Kidney epithelial cell (primary cell): ENCODE measurements at places on chromosomes 4 and X.

DNA sequence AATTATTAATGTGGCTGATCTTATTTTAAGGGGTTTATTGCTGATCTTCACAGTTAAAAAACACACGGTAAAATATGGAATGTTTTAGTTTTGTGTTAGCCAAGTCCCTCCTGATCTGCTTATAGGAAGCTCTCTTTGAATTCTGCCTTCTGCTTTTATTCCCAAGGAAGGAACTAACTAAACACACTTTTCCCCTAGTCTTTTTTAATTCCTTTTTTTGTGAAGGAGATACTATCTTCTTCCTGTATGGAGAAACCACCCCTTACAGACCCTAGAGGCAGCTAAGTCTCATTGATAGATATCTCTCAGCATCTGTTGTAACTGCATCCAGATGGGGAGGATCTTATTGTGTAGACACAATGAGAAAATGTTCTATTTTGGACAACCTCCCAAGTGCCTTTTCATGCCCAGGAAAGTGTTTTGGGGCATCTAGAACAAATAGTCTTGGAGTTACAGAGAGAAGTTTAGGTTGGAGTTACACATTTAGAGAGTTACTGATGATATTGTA is 64.4 kb downstream of the AFF1 start:
- DNase-seq, result no peak

- DNase-seq, result no peak
Measured at GRCh38 chrX:115018040-115018647, 728 bp upstream of the IL13RA2 start.

DNA sequence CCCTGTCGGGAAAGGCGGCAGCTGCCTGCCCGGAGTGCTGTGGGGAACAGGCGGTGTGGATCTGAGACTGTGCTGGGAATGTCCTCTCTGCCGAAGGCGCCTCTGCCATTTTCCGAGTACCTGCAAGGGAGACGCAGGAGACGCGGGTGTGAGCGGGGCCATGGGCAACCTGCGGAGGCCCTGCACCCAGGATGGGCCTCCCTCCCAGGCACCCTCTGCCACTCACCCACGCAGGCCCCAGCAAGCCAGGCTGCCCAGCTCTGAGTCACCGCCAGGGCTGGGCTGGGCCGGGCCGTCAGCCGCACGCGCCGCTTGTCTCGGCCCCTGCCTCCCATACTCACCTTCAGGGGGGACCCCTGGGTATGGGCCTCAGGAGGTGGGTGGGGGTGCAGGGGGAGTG is 3.5 kb upstream of the FGFR3 start:
- no peak for DNase-seq

DNA sequence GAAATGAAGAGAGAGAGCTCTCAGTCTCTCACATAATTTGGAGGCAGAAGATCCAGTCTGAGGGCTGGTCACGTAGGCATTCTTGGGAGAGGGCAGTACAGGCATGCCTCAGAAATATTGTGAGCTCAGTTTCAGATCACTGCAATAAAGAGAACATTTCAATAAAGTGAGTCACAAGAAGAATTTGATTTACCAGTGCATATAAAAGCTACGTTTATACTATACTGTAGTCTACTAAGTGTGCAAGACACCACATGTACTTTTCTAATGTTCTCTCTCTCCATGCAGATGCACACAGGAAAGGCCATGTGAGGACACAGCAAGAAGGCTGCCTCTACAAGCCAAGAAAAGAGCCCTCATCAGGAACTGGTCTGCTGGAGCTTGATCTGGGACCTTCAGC is 583.5 kb upstream of the FAT1 start:
- DNase-seq, result no peak

GRCh38 chrX:18964026-18964425 is 19.9 kb downstream of the PHKA2 start:
- DNase-seq, result no peak

DNA sequence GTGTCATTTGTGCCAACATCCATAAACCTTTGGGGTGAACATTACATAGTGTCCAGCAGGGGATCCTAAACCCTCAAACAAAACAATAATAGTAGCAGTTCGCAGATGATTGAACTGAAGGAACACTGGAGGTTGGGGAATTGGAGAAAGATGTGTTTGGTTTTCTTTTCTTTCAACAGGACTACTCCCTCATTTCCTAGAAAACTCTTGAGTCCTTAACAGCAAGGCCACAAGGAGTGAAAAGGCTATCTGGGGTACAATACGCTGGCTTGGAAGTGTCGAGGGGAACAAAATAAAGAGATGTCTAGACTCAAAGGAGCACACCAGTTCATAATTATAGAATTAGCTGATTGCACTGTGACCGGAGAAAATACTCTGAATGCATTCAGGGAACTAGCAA is 72.1 kb downstream of the IDS start:
- DNase-seq, result no peak

DNA sequence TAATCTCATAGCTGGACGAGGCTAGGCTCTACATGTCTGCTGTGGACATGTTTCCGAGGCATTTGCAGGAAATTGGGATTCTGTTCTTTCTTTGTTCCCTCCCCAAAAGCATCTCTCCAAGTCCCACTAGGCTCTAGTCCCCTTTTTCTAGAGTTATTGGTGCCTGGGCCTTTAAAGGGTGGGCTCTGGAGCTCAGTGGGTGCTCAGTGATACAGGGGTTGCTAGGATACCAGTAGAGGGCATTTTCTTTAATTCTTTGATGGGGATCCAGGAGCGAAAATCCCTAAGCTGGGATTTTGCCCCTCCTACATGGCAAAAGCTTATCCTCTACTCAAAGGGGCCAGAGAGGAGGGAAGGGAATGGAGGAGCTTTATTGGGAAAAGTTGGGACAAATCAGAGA is 34.2 kb downstream of the ARHGEF9 start:
- DNase-seq, result no peak

DNA sequence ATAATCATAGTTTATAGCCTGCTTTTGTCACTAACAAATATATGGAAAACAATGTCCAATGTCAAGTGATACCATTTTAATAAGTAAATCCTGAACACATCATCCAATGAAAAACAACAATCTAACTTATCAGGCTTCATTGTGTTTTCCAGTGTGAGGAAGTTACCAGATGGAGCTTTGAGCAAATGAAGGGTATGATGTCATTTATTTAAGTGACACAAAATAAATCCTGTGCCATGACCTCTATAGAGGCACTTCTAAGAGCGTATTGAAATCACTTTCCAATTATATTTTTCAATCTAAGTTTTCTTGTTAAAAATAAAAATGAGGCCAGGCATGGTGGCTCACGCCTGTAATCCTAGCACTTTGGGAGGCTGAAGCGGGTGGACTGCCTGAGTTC is 48.2 kb upstream of the NMU start:
- DNase-seq, result no peak

DNA sequence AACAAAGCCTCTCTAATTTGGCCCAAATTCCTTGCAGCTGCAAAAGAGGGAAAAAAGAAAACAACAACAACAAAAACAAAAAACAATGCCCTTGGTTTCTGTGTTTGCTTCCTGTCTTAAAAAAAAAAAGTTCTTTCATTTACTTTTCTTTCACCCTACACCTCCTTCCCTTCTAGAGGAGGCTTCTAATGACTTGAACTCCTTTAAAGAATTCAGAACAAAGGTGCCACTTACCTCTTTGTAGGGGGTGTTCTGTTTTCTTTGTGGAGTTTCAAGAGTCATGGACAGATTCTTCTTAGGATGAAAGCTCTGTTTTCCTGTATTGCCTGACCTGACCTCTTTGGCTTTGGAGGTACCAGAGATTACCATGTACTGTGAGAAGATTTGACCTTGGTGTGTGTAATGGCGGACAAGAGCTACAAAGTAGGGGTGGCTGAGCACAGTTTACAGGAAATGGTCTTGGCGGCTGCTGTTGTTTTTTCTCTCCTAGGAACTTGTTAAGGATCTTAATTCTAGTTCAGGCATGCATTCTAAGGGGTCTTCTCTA is 72.4 kb upstream of the S100G start:
- DNase-seq, result no peak

GRCh38 chrX:23673108-23673507 is 5.8 kb downstream of the PRDX4 start:
- no peak for DNase-seq

GRCh38 chr4:153603258-153603657 is 80.8 kb upstream of the TLR2 start:
- DNase-seq, result no peak

GRCh38 chrX:27671234-27671633 is 81.1 kb downstream of the DCAF8L2 start:
- no peak for DNase-seq

GRCh38 chr4:2793586-2794485 is 951 bp downstream of the SH3BP2 start:
- DNase-seq, result no peak

DNA sequence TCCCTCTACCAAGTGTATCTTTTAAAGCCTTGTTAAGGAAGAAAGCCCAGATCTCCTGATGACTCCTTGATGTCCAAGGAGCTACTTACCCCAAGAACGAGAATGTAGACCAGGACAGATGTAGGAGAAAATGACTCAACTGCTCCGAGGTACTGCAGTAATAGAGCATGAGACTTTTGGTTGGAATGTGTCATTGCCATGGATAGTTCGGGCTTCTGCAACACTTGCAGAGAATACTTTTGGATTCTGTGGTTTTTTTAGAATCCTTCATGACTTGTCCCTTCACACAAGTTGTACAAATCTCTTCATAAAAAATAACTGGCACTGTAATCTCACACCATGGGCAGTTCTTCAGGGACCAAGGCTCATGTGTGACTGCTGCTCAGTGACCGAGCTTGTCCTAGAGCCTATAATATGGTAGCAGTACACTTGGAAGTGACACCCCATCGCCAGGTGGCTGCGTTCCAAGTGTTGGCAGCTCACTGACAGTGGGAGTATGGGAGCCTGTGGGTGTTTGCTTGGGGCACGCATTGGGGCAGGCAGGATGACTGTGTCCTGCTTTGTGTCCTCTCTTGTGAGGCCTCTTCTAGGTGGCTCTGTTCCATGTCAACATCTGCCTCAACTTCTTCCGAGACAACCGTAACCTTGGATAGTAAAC is 87.9 kb upstream of the WDR1 start:
- DNase-seq, result no peak

DNA sequence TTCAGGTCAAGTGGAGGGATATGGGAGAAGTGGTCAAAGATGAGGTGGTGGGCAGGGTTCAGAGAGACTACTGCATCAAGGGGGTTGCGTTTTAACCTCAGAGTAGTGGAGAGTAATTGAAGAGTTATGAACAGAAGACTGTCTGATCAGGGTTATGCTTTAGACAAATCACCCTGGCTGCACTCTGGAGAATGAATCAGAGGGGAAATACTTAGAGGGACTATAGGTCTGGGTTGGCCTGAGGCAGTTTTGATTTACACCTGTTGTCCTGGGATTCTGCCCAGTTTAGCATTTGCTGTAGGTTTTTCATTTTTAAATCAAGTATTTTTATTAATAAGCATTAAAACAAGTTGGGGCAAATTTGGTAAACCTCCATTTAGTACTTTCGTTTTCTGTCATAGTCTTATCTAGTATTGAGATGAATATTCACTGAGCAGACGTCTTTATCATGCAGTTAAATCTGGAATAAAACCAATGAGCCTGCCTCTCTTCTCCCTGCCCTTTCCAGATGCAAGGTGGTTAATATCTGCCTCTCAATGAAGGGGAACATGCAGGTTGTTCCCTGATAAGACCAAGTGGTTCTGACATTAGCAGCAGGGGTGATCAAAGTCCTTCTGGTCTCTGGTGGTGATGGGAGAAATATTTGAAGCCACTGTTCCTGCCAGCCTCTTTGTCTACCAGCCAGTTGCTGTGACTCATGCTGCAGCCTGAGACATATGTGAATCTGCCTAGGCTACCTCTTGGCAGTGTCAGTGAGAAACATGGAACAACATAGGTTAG is 116.0 kb upstream of the RPS6KA3 start:
- DNase-seq, result no peak

DNA sequence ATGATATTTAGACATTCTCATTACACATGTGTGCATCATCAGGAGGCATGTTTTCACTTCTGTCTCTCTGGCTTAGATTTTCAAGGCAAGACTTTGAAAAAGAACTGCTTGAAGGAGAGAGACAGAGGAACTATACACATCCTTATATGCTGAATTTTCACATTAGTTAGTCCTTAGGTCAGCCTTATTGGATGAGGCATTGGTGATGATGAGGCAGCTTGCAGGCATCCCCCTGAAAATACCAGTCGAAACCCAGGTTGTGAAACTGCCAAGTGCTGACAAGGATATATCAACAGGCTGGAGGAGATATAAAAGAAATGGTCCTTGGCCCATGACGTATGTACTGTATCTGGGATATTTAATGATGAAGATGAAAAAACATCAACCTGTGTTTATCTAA is 297.2 kb upstream of the AADAT start:
- DNase-seq, result no peak

DNA sequence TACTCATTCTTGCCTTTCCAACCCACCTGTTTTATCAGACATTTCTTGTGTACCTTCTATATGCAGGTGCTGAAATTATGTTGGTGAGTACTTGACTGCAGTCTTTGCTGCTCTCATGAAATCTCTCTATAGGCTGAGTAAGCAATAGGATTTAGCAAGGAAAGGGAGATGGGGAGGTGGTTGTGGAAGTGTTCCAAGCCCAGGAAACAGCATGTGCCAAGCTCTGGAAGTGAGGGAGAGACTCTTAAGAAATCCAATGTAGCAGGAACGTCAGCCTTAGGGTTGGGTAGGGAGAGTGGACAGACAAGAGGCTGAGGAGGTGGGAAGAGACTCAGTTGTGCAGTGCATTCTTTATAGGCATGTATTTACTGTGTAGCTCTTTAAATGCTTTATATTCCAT is 5.6 kb downstream of the SEPTIN11 start:
- no peak for DNase-seq

DNA sequence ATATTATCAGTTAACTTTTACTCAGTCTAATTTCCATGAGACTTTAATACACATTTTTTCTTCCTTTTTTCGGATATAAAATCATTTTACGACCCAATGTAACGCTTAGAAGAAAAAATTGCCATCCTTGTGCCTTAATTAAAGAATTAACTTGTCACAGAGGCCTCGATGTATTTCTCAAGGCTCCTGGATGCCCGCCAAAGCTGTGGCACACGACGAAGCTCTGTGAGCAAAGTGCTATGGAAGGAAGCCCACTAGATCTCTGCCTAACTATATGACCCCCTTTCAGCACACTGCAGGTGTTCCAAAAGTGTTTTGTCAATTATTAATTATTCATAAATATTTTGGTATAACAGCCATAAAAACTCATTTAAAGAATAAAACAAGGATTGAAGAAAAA is 54.4 kb downstream of the TAPT1 start:
- no peak for DNase-seq

DNA sequence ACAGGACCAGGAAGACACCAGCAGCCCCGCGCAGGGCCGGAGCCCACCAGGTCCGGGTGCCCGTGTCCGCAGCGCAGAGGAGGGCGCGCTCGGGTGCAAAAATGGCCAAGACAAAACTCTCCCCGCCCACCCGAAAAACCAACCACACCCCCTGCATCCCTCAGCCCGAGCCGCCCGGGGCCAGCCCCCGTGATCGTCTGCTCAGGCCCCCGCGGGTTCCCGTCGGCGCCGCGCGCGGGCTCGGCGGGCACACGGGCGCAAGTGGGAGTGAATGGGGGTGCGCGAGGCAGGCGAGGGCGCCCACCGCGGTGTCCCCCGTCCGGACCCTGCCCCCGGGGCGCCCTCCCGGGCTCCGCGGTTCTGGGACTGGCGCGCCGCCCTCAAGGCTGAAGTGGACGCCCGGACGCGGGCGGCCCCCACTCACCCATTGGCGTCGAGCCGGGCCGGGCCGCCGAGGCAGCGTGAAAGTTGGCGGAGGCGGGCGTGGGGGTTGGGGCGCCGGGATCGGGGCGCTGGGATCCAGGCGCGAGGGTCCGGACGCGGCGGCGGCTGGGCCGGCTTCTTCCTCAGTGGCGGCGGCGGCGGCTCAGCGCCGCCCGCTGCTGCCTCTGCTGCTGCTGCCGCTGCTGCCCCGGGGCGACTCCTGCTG is 393 bp downstream of the SH3KBP1 start:
- DNase-seq, result no peak
